NCI-H1417 (cell line): ENCODE measurements at places on chromosomes 4 and X.

- DNase-seq: no peak
Measured at GRCh38 chr4:153472122-153473037, 6.2 kb downstream of the TMEM131L start.

DNA sequence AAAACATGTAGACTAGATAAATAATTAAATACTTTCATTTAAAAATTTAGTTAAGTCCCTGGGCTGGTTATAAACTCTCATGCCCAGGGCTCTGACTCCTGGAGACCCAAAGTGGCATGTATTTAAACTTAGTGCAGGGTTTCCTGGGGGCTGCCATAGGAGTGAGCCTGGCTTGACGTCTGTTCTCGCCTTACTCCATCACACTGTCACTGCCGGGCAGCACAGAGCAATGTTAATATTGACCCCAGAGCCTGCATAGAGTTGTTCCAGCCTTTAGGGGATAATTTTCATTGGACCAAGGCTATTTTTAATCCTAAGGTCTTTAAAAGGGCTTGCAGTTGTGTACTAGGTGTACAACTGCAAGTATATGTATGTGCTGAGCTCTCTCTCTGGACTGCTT is 31.2 kb downstream of the KIAA0232 start:
- no peak for DNase-seq

- no peak for DNase-seq
Measured at GRCh38 chr4:106049490-106049889, 154.2 kb downstream of the NPNT start.

DNA sequence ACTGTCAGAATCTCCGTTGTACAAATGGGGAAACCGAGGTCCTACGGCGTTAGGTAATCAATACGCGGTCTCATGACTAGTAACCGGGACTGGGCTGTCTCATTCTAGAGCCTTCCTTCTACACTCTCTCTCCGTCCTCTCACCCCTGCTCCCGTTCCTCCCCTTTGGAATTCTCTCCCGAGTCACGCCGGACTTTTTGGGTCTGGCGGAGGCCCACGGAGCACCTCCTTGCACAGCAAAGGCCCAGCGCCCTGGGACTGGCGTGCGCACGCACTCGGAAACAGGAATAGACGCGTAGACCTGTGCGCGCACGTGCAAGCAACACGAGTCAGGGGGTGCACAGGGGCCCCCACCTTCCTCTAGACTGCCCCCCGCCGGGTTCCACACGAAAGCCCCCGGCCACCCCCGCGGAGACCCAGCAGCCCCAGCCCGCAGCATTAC is 361 bp downstream of the QDPR start:
- DNase-seq: peak; percentile 26

GRCh38 chr4:185369731-185370130 is 26.0 kb downstream of the LRP2BP start:
- DNase-seq: no peak

DNA sequence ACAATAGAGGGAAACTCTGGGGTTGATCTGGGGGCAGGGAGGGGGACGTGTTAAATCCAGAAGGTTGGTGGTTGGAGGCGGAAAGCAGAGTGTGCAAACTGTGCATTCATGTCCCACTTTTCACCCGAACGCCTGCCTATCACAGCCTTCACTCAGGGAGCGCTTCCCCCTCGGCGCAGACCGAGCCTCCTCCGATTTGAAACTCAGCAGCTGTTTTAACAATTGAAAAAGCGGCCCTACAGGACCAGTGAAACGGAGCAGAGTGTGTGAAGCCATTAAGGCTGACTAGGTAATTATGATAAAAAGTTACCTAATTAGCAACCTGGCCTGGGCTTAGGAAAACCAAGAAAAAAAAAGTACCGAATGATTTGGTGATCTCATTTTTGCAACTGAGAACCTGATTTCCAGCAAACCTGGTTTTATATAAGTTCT is 685 bp upstream of the NDNF start:
- peak; percentile 74 for DNase-seq

DNA sequence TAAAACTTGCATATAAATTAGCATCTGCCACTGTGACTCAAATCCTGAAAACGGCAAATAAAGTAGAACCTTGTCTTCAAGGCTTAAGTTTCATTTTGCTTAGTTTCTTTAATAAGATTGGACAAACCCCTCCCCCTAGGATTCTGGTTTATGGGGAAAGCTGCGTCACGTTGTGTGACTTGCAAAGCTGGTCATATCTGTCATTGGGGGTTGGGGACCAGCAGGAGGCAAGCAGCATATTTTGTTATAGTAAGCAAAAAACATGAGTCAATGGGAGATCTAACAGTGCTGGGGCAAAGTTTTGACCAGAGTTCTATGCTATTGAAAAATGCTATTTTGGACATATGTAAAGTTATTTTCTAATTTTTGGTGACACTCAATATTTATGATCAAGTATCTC is 407.3 kb downstream of the PCDH18 start:
- DNase-seq: no peak

- no peak for DNase-seq
Measured at GRCh38 chr4:10109995-10110670, 6.5 kb downstream of the WDR1 start.

GRCh38 chr4:175639346-175639745 is 172.7 kb downstream of the GPM6A start:
- no peak for DNase-seq

- DNase-seq: no peak
Measured at GRCh38 chr4:159206427-159206871, 103.6 kb downstream of the RAPGEF2 start.

DNA sequence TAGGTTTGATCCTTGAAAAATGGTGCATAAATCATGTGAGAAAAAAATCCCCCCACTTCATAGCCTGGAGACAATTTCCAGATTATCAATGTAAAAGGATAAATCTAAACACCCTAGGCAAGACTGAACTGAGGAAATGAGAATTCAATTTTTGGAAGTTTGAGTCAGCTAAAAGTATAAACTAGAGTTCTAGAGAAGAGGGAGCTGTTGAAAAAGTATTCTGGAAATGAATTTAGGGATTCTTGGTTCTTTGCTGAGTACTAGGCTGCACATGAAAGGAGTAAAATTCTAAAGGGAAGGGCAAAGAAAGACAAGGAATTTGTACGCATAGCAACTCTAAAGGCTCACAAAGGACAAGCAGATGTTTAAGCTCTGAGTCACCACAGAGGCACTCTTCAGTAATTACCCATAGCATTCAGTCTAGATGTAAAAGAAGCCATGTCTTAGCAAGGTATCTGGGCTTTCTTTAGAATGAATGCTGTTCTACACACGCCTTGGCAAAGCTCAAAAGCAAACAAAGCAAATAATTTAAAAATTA is 896.5 kb downstream of the PDHA2 start:
- no peak for DNase-seq

DNA sequence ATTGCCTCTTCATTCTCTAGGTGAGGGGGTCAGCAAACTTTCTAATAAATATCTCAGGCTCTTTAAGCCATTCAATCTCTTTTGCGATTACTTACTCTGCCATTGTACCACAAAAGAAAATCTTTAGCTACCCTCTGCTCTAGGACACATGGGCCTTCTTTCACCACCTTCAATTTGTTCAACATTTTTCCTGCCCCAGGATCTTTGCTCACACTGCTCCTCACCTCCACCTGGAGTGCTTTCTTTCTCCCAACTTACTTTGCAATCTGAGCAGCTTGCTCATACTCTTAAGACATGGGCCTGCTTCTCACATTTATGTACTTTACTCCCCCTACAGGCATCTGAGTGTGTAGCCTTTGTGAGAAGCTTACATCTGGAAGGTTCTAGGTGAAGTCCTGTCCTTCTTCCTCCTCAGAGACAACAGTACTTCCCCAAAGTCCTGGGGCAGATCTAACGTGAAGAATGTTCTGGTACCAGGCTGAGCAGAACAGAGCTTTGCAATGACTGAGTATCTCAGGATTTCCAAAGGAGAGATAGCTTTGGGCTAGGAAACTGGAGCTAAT is 55.0 kb upstream of the PRDM5 start:
- peak; percentile 4 for DNase-seq

DNA sequence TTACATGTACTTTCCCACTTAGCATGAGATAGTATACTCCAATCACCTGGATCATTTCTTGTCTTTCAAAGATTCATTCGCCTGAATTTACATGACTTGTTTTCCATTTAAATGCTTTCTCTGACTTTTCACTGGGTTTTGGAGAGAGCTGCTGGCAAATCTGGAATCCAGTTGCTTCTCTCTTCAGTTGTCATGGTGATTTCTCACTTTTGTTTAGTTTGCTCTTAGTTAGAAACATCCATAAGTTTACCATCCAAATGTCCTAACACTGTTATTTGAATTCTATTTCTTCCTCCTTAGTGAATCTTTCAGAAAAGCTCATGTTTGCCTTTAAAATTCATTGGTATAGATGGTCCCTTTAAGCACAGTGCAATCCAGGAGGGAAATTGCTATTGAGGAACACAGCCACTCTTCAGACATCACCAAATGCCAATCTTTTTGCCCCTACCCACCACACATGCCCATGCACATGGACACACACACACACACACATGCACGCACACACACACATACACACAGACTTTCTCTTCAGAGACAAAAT is 51.7 kb downstream of the REELD1 start:
- no peak for DNase-seq

DNA sequence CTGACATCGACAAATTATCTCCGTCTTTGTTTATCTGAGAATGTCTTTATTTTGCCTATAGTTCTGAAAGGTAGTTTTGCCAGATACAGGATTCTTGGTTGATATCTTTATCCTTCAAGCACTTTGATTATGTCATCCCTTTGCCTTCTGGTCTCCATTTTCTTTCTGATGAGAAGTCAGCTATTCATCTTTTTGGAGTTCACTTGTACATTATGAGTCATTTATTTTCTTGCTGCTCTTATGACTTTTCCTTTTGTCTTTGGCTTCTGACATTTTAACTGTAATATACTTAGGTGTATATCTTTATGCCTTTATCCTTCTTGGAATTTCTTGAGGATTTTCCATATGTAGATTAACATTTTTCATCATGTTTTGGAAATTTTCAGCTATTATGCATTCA is 51.4 kb downstream of the SHROOM4 start:
- DNase-seq: no peak

- DNase-seq: no peak
Measured at GRCh38 chr4:85228264-85228663, 246.7 kb upstream of the ARHGAP24 start.

DNA sequence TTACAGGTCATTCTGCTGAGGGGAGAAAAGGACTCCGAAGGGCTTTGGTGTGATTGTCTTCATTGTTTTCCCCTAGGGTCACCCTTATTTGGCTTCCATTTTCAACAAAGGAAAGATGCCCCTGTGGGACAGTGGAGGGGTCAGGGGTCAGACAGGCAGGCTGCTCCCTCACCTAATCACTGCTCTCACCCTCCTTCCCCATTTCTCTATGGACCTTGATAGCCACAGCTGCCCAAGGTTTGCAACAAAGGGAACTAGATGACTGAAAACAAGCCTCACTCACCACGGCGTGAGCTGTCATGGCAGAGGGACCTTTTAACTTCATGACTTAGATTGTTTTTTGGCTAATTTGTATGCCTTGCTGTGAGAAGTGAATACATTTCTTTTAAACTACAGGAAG is 40.7 kb downstream of the C4orf51 start:
- DNase-seq: no peak

GRCh38 chr4:138775890-138776289 is 239.7 kb upstream of the NOCT start:
- no peak for DNase-seq

DNA sequence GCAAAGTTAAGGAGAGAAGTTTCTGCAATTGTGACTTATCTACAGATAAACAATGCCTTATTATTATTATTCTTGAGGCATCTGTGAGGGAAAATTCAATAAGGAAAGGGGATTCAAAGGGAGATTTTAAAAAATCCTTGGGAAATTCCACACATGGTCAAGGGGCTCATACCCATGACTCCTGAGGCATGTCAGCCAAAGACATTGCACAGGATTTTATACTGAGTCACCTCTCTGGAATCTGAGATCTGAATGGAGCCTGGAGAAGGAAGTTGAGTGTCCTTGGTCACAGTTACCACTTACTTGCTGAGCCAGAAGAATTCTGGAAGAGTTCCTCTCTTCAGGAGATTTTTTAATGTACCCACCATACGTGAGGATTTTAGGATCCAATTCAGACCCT is 14.4 kb upstream of the CXCL8 start:
- DNase-seq: no peak

DNA sequence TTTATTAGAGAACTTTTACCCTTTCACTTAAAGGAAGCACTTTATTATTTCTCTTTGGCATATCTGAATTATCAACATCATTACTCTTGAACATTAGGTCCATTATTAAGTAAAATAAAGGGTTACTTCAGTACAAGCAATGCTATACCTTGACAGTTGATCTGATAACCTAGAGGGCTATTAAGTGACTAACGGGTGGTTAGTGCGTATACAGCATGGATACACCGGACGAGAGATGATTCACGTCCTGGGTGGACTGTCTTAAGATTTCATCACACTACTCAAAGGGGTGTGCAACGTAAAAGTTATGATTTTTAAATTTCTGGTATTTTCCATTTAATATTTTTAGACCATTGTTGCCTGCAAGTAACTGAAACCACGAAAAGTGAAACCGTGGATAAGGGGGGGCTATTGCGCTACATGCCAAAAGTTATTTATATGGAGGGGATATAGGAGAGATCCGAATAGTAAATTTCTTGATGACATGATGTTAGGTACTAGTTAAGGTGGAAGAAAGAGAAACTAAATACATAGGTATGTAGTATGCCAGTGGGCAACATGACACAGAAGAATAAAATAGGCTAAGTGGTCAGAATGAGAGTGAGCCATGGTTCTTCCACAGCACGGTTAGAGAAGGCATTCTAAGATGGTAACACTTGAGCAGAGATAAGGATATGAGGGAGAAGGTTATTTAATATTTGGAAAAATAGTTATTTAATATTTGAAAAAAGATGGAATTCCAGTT is 230.8 kb upstream of the ANKRD50 start:
- no peak for DNase-seq

GRCh38 chr4:15805583-15806517 is 27.7 kb downstream of the CD38 start:
- peak; percentile 79 for DNase-seq

GRCh38 chr4:88995874-88996273 is 61.1 kb downstream of the FAM13A start:
- no peak for DNase-seq

GRCh38 chr4:82284475-82284857 is 89.3 kb downstream of the HNRNPD start:
- peak; percentile 55 for DNase-seq

DNA sequence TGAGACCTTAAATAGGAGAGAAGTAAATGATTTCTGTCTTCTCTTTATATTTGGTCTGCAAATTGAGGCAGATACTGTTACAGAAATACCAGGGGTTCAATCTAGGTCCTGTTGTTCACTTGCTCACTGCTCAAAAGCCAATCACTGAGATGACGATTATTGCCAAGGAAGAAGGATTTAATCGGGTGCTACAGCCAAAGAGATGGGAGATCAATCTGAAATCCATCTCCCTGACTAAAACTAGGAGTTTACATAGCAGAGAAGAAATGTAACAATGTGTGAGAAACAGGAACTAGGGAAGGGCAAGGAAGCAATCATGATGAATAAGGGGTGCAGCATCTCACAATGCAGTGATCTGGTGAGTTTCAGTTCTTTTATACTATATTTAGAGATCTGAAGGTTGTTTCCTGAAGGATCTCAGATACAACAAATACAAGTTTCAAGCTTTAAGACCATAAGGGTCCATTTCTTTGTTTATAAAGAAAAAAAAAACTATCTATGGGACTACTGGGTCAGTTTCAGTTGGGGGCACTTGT is 117.9 kb upstream of the FAM9B start:
- no peak for DNase-seq
